NCI-H2227 treated with DMSO at 0.1 percent for 48 hours (cell line): ENCODE measurements at places on chromosomes 1 and 21.

- DNase-seq: no peak
Observed at GRCh38 chr1:17586172-17586964, 46.9 kb downstream of the ARHGEF10L start.

DNA sequence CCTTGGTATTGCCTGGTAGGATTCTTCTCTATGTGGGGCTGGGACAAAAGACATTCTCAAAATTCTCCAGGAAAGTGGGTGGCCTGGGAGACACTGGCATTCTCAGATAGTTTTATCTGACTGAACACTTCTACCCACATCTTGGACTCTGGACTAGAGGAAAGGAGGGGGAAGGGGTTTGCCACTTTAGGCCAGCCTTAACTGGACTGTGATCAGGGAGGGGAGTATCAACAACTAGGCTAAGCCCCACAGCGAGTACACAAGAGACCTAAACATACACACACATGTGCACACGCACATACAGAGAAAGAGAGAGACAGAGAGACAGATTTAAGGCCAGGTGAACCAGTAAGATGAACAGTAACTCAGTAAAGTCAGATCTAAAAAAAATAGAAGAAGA is 1.2 kb upstream of the SEMA6C start:
- DNase-seq: no peak

DNA sequence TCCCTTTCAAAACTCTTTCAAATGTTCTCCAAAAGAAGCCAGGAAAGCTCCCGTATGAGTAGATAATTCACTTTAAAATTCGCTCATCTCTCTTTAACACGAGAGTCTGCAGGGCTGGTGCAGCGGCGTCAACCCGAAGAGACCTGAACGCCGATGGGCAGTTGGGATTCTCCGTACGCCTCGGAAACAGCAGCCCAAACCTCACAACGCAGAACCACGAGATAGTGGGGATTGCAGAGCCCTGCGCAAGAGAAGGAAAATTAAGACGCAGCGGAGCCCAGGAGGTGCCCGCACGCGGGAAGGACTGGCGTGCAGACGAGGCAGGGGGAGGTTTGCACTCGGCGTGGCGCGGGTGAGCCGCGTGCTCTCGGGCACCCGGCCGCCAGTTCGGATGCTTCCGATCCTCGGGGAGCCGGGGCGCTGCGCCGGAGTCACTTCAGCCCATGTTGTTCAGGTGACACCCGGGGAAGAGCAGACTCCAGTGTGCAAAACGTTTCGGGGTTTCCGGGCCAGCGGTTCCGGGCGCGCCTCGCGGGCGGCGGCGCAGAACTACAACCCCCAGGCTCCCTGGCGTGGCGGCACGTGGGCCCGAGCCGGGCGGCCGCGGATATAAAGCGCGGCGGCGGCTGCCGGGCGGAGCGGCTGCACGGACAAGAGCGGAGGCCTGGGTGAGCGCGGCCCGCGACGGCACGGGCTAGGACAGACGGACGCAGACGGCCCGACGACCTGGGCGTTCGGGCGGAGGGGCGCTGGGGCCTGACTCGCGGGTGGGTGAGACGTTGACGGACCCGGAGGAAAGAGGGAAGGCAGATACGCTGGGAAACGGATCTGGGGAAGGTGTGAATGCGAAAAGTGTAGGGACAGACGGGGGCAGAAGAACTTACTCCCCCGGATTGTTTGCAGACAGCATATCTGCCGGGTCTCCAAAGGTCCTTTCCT is at the start of gene NPL:
Gene NPL, plus strand, starts transcription at position 636 of the 939 bp plus-strand sequence. CDS start 4,599 bp downstream, outside the sequence.
- peak; percentile 85 for DNase-seq

GRCh38 chr1:211833174-211833820 is 2.7 kb upstream of the LPGAT1 start:
- DNase-seq: no peak

DNA sequence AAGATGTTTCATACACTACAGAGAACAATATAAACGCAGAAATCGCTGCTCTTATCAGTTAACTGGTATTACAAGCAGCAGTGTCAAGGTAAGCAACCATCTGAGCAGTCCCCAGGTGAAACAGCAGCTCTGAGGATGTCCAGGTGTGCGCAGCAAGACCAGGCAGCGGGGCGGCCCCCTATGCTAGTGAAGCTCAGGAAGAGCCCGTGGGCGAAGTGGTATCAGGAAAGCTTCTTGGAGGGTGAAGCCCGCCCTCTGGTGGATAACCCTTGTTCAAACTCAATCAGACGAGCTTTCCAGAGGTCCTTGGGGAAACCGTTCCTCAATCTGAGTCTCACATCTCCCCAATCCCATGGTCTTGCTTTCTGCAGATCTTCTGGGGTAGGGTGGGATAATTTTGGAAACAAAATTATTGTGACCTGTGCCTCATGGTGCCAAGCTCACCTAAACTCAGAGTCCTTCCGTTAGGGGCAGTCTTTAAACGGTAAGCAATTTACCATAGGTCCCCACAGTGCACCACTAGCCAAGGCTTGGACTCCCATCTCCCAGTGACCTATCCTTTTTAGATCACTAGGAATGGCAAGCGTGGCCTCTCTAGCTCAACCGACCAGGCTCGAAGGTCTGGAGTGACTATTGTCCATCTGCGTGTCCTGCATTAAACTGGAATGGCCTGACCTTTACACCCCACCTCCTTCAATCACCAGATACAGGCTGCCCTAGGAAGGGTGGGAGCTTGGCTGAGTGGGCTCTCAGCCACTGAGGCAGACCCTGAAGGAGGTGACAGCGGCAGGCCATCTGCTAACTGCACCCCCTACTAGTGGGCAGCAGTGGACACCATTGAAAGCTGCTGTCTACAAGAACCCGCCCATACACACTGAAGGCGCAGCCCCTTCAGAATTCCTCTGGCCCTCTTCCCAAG is 13.6 kb upstream of the FAM110D start:
- DNase-seq: peak; percentile 63

DNA sequence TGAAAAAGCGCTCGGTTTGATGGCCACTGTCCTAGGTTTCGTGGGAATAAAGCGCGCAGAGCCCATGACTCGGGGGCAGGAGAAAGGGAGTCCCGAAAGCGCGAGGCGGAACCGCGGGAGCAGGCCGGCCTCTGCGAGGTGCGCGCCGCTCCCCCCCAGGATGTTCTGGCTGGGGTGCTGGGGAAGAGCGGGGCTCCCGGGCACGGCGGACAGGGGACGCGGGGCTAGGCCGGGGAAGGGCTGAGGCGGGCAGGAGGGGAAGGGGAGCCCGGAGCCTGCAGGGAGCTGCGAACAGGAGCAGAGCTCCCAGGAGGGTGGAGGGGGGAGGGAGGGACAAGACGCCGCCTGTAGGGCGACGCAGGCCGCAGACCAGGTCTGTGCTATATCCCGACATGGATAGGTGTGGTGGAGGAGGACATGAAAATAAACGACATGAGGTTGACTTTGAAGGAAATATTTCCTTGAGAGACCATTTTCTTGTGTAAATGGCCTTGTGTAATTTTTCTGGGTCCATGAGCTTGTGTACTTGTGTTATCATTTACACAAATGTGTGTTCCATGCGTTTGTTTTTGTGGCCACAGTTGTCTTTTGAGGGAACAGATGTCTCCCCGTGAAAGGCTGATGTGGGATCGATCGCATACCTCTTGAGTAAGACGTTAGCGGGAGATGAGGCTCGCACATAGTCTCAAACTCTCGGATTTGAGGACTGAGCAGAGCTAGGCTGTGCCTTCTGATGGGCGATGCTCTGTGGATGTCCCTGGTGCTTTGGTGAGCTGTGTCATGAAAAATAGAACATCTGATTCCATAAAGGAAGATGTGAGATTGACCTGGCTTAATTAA is 1.3 kb downstream of the PCNT start:
- DNase-seq: peak; percentile 36

DNA sequence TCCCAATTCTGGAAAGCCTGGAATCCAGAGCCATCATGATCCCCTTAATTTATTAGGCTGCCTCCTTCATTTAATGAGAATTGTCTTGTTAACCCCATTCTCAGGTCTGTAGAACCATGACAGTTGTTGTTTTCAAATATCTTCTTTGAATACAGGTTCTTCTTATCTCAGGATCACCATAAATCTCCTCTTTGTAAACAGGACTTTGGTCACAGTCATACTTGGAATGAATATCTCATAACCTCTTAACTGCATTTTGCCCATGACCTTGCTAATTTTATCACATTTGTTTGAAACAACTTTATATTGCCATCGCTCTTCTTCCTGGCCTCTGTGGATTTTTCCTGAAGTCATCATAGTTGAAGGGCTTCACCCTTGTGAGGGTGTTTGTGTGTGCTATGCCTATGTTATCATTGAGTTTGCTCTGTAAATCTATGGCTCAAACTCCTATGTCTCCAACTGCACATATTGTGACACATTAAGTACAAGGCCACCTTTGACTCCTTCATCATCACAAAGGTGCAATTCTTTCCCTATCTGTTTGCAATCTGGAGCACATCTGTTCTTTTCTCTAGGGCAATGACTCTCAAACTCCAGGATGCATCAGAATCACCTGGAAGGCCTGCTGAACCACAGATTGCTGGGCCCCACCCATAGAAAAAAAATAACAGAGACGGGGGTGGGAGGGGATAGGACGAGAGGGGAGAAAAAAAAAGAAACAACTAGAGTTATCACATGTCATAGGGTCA is 54.2 kb downstream of the FCRL5 start:
- no peak for DNase-seq

DNA sequence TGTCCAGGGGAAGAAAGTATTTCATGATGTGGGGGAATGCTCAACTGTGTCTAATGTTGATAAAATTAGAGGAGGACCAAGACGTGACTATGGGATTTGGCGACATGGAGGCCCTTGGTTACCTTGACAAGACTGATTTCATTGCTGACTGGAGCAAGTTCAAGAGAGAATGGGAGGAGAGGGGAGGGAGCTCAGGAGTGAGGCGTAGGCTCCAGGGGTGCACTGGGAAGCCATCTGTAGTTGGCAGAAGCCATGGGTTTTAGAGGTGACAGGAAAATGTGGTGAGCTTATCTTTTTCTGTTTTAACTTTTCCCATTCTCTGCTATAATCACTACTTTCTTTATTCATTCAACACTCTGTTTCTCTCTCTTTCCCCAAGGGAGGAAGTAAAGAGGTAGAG is 15.8 kb downstream of the UBE4B start:
- DNase-seq: no peak

GRCh38 chr1:226185141-226186036 is 1.2 kb downstream of the ACBD3 start:
- no peak for DNase-seq

- DNase-seq: no peak
Observed at GRCh38 chr1:160357286-160358002, 9.4 kb upstream of the NHLH1 start.

DNA sequence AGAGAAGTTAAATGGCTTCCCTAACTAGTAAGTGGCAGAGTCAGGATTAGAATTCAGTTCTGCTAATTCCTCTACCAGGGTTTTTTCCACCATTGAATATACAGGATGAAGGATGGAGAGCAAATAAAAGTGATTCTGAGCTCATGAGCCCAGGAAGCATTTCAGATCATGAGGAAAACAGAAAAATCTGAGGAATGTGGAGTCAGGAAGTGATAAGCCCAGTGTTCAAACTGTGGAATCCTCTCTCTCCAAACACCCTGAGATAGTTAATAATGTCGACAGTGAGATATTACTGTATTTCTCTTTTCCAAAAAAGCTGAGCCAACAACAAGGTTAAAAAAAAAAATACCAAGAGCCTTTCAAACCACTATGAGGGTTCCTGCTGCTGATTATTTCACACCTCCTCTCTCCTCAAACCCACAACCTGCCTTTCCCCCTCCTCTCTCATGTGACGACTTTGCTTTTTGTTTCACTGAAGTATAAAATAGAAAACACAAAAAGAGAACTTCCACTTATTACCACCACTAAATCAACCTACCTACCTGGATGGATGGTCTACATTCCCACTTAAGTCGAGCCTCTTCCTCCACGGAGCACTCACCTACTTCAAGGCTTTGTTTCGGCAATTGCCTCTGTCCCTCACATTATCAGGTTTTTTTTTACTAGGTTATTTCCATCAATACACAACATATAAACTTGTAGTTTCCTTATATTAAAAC is 8.9 kb downstream of the SLAMF1 start:
- no peak for DNase-seq

DNA sequence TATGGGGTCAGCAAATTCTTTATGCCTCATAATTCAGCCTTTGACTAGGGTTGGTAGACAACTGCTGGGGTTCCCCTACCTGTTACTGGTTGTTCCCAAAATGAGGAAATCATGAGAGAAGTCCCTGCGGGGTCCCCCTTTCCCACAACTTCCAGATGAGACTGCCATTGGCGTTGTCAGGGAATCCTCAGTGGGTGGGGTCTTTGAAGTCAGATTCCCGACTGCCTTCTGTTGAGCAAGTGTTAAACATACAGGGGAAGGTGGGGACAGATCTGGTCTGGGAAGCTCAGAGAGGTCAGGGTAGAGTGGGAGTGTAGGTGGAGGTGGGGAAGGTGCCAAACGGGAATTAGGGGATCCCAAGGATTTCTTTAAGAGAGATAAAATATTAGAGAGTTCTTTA is 14.7 kb downstream of the HSD3B2 start:
- no peak for DNase-seq

DNA sequence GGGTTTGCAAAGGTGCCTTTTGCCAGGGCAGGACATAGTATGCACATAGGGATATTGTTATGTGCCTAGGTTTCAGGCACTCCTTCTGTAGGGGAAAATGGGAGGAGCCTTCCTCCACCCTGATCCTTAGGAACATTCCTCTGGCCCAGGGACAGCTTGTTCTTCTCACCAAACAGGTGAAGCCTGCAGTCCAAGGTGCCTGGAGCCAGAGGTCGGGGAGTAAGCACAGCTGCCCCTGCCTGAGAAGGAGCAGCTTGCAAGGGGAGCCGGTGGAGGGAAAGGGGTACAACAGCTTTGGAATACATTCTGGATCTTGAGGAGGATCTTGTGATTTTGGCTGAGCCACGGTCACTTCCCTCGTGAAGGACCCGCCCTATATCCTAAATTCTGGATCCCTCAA is 82.4 kb upstream of the CD1D start:
- DNase-seq: no peak

DNA sequence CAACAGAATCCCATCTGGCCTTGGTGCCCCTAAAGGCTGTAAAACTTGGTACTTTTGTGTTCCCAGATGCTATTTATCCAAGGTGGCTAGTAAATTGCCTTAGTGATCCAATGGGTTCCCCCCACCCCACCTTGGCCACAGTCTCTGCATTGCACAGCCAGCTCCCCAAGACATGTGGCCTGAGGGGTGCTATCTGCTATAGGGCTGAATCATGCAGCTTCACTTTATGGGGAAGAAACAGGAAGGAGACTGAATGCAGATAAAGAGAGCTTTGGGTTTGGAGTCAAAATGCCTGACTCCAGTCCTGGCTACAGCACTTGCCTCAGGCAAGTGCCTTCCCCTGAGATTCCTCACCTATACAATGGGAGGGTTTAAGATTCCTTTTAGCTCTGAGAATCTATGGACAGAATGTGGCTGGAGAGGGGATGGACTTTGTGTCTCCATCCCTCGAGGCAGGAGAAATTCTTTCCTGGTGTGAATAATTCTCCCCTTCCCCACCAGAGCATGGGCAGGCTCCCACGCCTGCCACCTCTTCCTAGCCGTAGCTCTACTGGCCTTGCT is 6.5 kb downstream of the RHEX start:
- no peak for DNase-seq

GRCh38 chr1:56825436-56825835 is 6.2 kb upstream of the FYB2 start:
- DNase-seq: no peak

DNA sequence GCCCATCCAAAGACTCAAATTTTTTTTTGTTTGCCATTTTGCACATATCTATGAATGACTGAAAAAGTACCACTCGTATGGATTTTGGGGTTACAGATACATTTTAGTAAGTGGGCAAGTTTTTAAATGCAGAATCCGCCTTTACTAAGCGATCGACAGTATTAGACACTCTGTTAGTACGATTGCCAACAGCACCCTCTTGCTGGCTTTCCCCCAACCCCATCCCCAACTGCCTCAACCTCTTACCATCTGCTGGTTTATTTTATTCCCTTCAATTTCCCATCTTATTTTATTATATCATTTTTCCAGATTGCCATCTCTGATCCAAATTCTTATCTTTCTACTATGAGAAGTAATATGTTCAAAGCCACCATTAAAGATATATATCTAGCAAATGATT is 244.8 kb downstream of the LRRIQ3 start:
- no peak for DNase-seq
